ENCODE measurements at places on chromosomes 13 and 19. TPM values are rescaled to one million over a fixed set of nuclear protein-coding genes. Genes with fewer than 3 reads are reported as not detected.

The FFAR2 gene
- polyA plus RNA-seq = 0.55 TPM

The ZNF723 gene
- not detected for polyA plus RNA-seq

The TRAPPC6A gene
- 44.5 TPM for polyA plus RNA-seq

The OR4F17 gene
- polyA plus RNA-seq = not detected

The DZIP1 gene
- 61.1 TPM for polyA plus RNA-seq

The DPP9 gene
- 24.1 TPM for polyA plus RNA-seq

The SHD gene
- 3.0 TPM for polyA plus RNA-seq

The AMER2 gene
- 0.44 TPM for polyA plus RNA-seq

The PHF11 gene
- 41.2 TPM for polyA plus RNA-seq

The ZGLP1 gene
- polyA plus RNA-seq = 5.6 TPM

GRCh38 chr13:100088644-100089464, at the start of gene PCCA:
TSS of gene PCCA (plus strand) at chr13:100089093. CDS start at chr13:100089121, 28 bp downstream.
- DNase-seq = peak; percentile 95

DNA sequence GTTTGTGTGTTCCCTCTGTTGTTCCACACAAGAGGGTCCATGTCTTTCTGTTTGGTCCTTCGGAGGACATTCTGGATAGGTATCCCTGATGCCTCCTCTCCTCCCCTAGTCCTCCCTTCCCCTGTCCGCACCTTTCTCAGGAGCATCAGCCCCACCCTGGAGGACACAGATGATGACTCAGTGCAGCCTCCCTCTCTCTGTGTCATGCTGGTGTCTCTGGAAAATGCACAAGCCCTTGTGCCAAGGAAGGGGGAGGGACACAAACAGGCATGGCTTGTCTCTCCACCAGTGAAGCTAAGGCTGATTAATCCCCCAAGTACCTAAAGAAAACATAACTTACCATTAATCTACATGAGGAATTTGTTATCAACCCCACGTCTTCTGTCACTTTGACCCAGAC, 16.2 kb upstream of the TNFRSF19 start:
- DNase-seq = no peak

DNA sequence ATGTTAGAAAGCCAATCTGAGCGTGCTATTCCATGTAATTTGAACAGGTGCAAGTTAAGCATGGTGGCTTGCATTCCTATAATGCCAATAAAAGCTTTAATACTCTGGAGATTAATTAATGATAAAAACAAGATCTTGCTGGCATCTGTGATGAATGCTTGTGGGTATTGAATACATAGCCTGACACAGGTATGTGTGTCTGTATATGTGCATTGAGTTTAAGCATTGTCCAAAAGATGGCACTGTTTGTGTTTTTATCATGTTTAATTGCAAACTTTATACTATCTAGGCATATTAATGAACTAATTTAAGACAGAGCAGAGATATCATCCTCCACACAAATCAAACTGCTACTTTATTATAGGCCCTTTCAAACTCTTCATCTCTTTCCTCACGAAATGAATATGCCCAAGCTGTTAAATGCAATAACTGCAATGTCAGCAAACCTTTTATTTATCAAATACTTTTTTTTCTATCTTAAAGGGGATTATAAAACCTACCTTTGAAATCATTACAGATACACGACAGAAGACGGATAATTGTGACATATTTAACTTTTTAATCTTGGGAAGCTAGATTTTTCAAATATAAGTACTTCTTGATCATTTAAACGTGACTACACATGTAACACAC, 86.5 kb downstream of the TNFSF11 start:
- no peak for DNase-seq

GRCh38 chr13:21013682-21014038, 47.7 kb downstream of the LATS2 start:
- no peak for DNase-seq

DNA sequence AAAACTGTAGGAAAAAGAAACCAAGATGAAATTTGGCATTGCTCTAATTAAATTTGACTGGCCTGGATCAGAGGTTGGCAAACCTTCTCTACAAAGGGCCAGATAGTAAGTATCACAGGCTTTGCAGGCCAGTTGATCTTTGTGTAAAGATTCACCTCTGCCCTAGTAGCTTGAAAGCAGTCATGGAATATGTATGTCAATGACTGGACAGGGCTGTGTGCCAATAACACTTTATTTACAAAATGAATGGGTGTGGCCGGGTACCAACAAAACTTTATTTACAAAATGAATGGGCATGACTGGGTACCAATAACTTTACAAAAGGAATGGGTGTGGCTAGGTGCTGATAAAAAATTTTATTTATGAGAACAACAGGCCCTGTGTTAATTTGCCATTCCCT, 20.0 kb downstream of the SIN3B start:
- DNase-seq = no peak

DNA sequence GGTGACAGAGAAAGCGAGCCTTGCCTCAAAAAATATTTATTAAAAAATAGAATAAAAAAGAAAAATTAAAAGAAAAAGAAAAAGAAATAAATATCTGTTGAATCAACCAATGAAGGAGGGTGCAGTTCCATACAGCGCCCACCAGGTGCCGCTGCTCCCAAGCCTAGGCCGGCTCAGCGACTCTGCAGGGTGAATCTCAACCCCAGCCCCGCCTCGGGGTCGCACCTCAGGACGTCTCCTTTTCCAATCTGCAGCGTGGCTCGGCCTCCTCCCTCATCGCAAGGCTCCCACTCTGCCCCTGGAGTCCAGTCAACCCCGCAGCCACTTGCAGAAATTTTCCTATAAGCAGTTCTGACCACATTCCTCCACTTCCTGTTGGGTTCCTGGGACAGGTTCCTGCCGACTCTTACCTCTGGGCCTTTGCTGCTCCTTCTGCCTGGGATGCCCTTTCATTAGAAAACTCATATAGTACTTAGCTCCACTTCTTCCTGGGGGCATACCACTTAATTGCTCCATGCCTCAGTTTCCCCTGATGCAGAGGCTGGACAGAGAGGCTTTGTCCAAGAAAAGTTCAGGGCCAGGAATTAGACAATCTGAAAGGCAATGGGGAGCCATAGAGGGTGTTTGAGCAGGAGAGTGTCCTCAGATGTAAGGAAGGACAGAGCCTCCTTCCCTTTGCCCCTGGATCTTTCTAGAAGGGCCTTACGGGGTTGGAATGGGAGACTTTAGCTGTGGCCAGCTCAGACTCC, 24.3 kb downstream of the NFILZ start:
- DNase-seq = no peak

- DNase-seq = no peak
Observed at GRCh38 chr19:1671716-1672037, 19.3 kb upstream of the TCF3 start.

DNA sequence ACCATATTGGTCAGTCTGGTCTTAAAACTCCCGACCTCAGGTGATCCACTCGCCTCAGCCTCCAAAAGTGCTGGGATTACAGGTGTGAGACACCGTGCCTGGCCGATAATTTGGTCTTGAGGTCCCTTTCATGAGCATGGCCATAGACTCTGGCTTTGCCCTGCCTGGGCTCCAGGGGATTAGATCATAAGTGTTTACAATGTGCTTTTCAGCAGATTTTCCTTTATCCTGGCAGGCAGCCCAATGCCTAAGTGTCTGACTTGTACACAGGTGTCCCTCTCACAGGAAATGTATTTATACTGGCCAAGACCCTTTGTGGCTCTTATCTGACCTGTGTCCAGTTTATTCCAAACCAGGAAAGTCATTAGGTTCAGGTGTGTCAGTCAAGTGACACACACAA, 15.9 kb downstream of the BCAM start:
- DNase-seq = no peak

- DNase-seq = no peak
Observed at GRCh38 chr19:40623403-40624251, 22.5 kb downstream of the LTBP4 start.

GRCh38 chr13:77831866-77832265, 86.8 kb downstream of the EDNRB start:
- no peak for DNase-seq

- DNase-seq = no peak
Observed at GRCh38 chr19:51027873-51028272, 1.5 kb upstream of the KLK11 start.

DNA sequence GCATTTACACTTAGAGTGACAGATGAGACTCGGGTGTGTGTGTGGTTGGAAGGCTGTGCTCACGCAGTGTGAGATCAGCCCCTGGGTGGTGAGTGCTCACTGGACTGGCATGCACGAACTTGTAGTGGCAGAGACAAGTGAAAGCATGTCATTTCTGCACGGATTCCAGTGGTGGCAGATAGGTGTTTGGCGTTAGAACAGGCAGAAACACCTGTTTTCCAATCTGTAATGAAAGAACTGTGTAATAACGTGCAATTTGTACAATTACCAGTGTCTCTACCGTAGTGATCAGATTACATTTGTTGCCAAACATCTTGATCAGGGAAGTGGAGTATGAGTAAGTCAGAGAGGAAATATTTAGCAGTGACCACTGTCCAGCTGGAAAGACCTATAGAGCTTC, 8.2 kb downstream of the LAMP1 start:
- no peak for DNase-seq

GRCh38 chr13:109622006-109622405, 164.4 kb downstream of the IRS2 start:
- DNase-seq = no peak

GRCh38 chr13:48709213-48709612, 55.5 kb downstream of the CYSLTR2 start:
- DNase-seq = no peak

GRCh38 chr13:114043421-114044053, 69.7 kb upstream of the C13orf46 start:
- DNase-seq = no peak

DNA sequence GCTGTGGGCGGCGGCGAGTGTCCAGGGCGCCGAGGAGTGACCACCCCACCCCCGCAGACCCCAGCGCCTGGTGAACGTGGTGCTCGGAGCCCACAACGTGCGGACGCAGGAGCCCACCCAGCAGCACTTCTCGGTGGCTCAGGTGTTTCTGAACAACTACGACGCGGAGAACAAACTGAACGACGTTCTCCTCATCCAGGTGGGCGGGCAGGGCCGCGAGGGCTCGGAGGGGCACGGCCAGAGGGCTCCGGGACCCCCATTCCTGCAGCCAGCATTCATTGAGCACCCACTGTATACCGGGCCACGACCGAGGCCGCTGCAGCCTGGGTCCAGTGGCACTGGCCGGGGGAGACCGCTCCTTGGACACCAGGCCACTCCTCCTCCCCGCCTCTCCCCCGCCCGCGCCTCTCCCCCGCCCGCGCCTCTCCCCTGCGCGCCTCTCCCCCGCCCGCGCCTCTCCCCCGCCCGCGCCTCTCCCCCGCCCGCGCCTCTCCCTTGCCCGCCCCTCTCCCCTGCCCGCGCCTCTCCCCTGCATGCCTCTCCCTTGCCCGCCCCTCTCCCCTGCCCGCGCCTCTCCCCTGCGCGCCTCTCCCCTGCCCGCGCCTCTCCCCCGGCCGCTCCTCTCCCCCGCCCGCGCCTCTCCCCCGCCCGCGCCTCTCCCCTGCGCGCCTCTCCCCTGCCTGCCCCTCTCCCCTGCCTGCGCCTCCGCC, 3.2 kb downstream of the PRTN3 start:
- no peak for DNase-seq

DNA sequence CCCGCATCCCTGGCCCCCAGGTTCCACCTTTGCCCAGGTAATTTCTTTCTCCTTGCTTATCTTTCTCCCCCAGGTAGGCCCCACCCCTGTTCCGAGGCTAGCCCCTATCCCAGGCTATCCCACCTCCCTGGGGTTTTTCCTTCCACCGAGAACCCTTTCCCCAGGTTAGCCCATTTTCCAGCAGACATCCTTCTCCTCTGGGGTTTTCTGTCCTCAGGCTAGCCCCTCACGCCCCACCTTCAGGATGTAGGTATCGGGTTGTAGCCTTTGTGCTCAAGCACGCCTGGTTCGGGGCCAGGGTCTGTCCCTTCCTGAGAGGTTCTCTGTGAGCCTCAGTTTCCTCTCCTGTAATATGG, 837 bp downstream of the FSD1 start:
- no peak for DNase-seq

GRCh38 chr19:32202244-32202643, 143.2 kb upstream of the ZNF507 start:
- no peak for DNase-seq

- DNase-seq = no peak
Observed at GRCh38 chr19:6481541-6482342, at the start of gene DENND1C. TSS of gene DENND1C (minus strand) at chr19:6481787. CDS start at chr19:6481695, 92 bp downstream.

GRCh38 chr13:97133955-97134354, 88.2 kb upstream of the MBNL2 start:
- no peak for DNase-seq

GRCh38 chr13:75008926-75009325, 473.0 kb downstream of the TBC1D4 start:
- DNase-seq = no peak

DNA sequence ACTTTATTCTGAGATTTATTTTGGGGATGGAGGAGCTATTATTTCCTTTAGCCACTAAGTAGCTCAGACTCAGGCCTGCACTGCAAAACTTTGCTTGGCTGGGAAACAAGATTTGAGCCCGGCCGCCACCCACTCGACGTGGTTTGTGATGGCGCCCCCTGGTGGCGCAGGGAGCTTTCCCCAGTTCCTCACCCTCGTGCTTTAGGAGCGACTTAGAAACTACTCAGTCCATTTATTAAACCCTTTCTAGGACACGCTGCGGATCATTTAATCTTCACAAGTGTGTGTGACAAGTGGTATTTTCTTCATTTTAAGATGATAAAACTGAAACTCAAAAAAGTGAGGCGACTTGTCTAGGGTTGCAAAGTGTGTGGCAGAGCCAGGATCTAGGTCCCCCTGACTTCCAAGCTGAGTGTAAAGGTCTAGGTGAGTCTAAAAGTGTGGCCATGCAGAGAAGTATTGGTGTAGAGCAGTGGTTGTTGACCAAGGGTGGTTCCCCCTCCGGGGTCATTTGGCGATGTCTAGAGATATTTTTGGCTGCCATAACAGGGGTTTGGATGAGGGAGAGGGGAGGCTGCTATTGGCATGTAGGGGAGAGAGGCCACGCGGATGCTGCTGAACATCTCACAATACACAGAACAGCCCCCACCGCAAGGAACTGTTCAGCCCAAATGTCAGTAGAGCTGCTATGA, 2.2 kb downstream of the CXCL17 start:
- no peak for DNase-seq

- no peak for DNase-seq
Observed at GRCh38 chr13:65112123-65112522, 2118.0 kb downstream of the PCDH9 start.

Data from renal cortex interstitium (tissue), 15 donors.